ENCODE measurements at places on chromosomes 5 and 9. TPM values are rescaled to one million over a fixed set of nuclear protein-coding genes. Genes with fewer than 3 reads are reported as not detected.

Gene SPAAR
- 8.1 TPM for total RNA-seq

Gene ADAMTS12
- total RNA-seq: 2.2 TPM

Gene KCNIP1
- total RNA-seq: 1.7 TPM

Gene PDZD2
- total RNA-seq: 4.5 TPM

- no peaks in the 10 kb centered on the region for H3K27me3 ChIP-seq
- no peak overlapping the region for H3K27ac ChIP-seq
- H3K36me3 ChIP-seq: no peaks in the 10 kb centered on the region
- DNase-seq: no peak
- H3K4me1 ChIP-seq: peaks cover 6% of the 10 kb centered on the region
Observed at GRCh38 chr9:105958587-105958986, 264.2 kb downstream of the TMEM38B start.

GRCh38 chr9:134057307-134057657 is 10.5 kb downstream of the BRD3 start:
- H3K27me3 ChIP-seq: no peaks in the 10 kb centered on the region
- no peak overlapping the region for H3K27ac ChIP-seq
- H3K36me3 ChIP-seq: peaks cover 8% of the 10 kb centered on the region
- DNase-seq: no peak

GRCh38 chr9:134271338-134272301 is 54.6 kb upstream of the RXRA start:
- H3K4me1 ChIP-seq: no peaks in the 10 kb centered on the region
- no peak overlapping the region for H3K4me3 ChIP-seq
- DNase-seq: peak; percentile 94
- no peak overlapping the region for H3K27ac ChIP-seq
